ENCODE measurements at places on chromosomes 12 and 14. TPM values are rescaled to one million over a fixed set of nuclear protein-coding genes. Genes with fewer than 3 reads are reported as not detected.
A peak's percentile ranks its signal among the peaks of the same experiment; 100 is the strongest.

GRCh38 chr12:58074259-58074658, 132.9 kb downstream of the ATP23 start:
- no peak for DNase-seq

The PITPNM2 gene
- total RNA-seq, result 2.6 TPM

DNA sequence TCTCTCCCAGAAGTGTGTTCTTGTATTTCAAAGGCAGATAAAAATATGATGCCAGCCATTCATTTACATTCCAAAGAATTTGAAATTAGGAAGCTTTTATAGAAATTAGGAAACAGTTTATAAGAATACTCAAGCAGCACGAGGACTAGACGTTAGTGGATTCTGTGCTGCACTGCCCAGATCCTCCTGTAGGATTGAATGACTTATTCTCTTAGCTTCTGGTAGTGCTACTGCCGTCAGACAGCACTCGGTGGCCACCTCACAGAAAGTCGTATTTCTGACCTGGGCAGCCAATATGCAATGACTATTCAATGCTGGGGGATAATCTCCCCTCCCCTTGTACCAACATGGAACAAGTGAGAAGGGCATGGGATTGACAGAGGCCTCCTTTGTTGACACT, 326.4 kb downstream of the RPL10L start:
- no peak for DNase-seq

The KLRB1 gene
- total RNA-seq, result not detected

The BCL7A gene
- 0.72 TPM for total RNA-seq

The SERPINA1 gene
- 0.78 TPM for total RNA-seq

The NFYB gene
- total RNA-seq, result 15.5 TPM

The RNF10 gene
- total RNA-seq, result 60.8 TPM

The JAG2 gene
- total RNA-seq, result not detected

DNA sequence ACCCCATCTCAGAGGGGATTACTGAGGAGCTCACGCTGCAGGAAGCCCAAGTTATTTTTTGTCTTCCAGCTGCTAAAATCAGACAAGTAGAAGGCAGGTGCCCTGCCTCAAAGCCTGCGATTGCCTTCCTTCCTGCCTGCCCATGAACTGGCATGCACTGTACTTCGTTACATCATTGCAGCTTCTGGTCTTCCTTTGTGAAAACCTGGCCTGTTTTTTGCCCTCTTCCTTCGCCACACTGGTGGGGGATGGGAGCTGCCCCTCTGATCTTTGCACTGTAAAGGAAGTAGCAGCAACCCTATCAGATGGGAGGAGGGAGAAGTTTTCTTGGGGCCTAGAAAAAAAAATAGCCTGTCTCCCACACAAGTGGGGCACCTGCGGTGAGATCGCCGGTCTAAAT, 1098.7 kb downstream of the BCL11B start:
- DNase-seq, result no peak

DNA sequence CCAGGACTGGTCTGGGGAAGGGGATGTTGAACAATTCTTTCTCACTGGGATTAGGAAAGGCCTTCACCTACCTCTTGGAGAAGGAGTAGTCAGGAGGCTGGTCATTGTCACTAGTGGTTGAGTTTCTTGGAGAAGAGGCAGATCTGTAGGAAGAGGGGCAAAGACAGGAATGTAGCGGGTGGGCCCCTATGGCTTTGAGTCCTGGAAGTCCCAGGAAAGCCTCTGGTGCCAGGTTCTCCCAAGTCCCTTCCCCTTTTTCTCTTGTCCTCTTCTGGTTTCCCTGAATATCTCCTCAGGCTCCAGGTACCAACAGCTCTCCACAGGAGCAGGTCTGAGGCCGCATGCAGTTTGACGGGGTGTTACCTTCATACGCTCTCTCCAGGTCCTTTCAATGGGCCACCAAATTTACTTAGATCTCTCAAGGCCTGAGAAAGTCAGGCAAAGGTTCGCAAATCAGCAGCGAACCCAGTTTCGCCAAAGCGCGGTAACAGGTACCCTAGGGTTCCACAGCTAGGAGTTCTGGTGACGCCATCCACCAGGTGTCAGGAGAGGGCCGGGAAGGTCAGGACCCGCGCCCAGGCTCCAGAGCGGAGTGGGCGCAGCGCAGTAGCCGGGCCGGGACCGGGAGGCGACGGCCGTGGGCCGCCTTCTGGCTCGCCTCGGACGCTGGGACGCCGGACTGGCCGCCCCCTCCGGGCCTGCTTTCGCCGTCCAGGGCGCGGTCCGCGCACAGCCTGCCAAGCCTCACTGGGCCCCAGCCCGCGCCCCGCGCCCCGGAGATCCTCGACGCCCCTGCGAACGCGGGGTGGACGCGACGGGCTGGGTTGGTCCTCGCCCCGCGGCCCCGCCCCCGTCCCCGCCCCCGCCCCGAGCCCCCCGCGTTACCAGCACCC, 795 bp downstream of the SMAGP start:
- DNase-seq, result peak; percentile 36

- no peak for DNase-seq
Observed at GRCh38 chr14:77474479-77475177, 16.7 kb downstream of the AHSA1 start.

DNA sequence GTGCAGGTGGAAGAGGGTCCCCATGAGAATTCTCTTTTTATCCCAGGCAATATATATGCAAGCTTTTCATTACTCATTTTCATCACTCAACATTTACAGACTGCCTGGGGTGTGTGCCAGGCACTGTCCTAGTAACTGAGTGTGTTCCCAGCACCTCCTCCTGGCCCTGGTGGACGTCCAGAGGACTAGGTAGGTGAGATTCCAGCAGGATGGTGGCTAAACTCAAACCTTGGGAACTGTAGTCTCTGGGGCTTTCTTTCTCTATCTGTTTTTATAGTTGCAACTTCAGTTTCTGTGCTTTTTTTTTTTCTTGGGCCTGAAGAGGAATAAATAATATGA, 63.8 kb downstream of the SUSD6 start:
- no peak for DNase-seq

- no peak for DNase-seq
Observed at GRCh38 chr12:126627596-126627995, 1562.4 kb downstream of the AACS start.

DNA sequence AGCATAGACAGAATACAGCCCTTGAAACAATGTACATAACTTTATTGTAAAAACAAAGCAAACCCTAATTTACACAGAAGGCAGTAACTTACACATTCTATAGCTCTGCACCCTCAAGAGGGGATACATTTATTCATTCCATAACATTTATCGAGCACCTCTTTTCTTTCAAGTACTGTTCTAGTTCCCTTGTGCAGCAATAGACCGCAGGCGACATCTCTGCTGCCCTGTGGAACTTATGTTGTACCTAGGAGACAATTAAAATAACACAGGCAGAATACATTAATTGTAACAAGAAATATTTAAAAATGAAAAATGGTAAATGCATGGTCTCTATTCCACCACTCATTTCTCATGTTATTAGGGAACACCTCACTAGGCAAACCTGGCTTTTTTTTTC, 1.4 kb upstream of the ARHGDIB start:
- DNase-seq, result no peak

The MAPK1IP1L gene
- total RNA-seq, result 61.9 TPM

The CFAP54 gene
- total RNA-seq, result 0.68 TPM

GRCh38 chr12:67425394-67425793, 156.2 kb downstream of the CAND1 start:
- DNase-seq, result no peak

GRCh38 chr12:47155457-47156166, 75.9 kb upstream of the AMIGO2 start:
- DNase-seq, result peak; percentile 23

GRCh38 chr12:65895759-65896656, 71.7 kb downstream of the HMGA2 start:
- DNase-seq, result peak; percentile 78

GRCh38 chr12:6205761-6206160, 5.6 kb downstream of the CD9 start:
- no peak for DNase-seq

DNA sequence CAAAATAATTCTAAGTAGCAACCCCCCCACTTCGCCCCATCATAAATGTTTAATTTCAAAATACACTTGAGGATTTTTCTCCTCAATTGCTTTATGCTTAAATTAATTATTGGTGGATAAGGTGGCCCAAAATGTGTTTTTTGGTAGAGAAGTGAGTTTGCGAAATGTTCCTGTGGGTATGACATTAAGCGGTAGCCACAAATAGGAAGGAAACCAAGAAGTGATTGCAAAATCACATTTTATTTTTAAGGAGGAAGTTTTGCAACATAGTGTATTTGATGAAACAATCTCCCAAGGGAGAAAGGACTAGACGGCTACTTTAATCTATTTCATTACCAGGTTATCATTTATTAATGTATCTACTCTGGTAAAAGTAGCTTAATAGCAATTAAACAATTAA, 25.5 kb downstream of the SLC25A3 start:
- DNase-seq, result no peak

- peak; percentile 13 for DNase-seq
Observed at GRCh38 chr12:74780182-74780849, 242.7 kb downstream of the ATXN7L3B start.

DNA sequence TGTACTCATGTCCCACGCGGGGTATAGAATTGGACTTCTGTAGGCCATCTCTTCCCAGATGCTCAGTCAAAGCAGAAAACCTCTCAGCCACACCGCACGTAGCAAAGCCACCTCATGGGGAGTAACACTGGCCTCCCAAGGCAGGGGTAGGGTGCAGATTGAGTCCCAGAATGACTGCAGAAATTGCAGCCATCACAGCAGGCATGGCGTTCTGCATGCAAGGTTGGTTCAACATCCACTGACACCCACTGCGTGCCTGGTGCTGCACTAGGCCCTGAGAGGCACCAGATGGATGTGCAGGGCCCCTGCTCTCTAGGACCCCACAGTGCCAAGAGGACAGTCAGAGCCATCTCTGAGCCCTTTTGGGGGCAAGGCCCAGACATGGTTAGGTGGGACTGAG, 39.9 kb downstream of the RAB35 start:
- no peak for DNase-seq

DNA sequence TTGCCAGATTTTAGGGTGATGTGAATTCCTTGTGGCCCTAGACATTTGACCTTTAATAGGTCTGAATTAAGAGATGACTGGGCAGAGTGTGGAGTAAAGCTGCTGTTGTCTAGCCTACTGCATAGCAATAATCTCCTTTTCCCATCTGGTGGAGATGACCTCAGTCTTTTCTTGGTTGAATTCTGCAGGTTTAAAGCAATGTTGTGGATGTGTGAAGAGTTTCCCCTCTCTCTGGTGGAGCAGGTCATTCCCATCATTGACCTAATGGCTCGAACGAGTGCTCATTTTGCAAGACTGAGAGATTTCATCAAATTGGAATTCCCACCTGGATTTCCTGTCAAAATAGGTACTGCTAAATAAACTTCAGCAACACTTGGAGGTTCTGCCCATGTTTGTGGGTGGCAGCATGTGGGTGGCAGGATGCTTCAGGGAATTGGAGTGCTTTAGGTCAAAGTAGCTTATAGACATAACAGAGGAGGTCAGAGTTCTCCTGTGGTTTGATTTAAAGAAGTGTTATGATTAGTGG, 19.0 kb downstream of the C12orf76 start:
- DNase-seq, result no peak

DNA sequence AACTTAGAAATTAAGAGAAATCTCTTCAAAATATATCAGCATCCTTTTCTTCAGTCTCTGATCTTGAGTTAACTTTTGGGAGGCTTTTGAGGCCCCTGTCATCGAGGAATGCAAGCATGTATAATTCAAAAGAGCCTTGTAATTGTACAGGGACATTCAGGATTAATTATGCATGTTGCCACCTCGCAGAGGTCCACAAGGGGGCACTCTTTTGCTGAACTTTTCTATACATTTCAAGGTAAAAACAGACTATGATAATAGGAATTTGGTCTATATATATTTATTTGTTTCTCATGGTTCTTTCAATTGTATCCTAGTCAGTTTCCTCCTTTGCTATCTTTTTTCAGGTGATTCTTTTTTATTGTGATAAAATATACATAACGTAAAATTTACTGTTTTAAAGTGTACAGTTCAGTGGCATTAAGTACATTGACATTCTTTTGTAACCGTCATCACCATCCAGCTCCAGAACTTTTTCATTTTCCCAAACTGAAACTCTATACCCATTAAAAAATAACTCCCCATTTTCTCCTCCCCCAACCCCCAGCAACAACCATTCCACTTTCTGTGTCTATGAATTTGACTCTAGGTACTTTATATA, 47.0 kb upstream of the SLC2A13 start:
- peak; percentile 28 for DNase-seq

- DNase-seq, result no peak
Observed at GRCh38 chr14:105390849-105391500, 7.4 kb upstream of the TEX22 start.

The INTS13 gene
- total RNA-seq, result 46.8 TPM

- DNase-seq, result no peak
Observed at GRCh38 chr14:102901633-102902032, 20.8 kb upstream of the AMN start.

- no peak for DNase-seq
Observed at GRCh38 chr12:124493809-124494750, 73.3 kb downstream of the NCOR2 start.

The TRIP11 gene
- total RNA-seq, result 30.2 TPM

- DNase-seq, result peak; percentile 74
Observed at GRCh38 chr14:53278602-53279506, 125.7 kb upstream of the DDHD1 start.

The KRT78 gene
- 0.36 TPM for total RNA-seq

The EFCAB11 gene
- total RNA-seq, result 18.6 TPM

The RTRAF gene
- total RNA-seq, result 116 TPM

DNA sequence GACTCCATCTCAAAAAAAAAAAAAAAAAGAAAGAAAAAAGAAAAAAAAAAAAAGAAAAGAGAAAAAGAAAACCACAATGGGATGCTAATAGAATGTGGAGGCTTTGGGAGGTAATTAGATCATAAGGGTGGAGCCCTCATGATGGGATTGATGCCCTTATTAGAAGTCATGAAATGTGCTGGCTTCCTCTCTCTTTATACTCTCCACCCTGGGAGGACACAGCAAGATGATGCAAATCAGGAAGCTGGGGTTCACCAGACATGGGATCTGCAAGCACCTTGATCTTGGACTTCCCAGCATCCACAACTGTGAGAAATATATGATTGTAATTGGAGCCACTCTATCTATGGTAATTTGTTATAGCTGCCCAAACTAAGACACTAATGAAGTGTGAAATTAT, 13.4 kb upstream of the DRAM1 start:
- DNase-seq, result no peak

DNA sequence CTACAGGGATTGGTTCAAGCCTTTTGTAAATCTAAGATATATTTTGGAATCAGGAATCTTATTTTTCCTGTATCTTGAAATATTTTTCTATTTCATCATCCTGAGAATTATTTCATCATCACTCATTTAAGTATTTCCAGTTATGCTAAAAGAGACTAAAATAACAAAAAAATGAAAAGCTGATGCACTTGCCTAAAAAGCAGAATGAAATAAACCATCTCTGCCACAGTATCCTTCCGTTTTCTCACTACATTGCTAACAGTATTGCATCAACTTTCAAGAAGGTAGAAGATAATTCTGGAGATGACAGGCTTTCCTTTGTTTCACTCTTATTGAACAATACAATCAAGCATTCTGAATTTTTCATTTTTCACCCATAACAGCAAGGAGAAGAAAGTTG, 31.1 kb upstream of the EIF5 start:
- no peak for DNase-seq

GRCh38 chr14:83271663-83272062, 1738.0 kb upstream of the SEL1L start:
- no peak for DNase-seq

GRCh38 chr12:24864796-24865125, 84.1 kb downstream of the BCAT1 start:
- DNase-seq, result peak; percentile 62
